Stimulated activated CD8-positive, alpha-beta memory T cell treated with anti-CD3 and anti-CD28 coated beads, Interleukin-15, amount 100 ng/mL, for 48 hours (primary cell): ENCODE measurements at places on chromosomes 6 and 20.

- DNase-seq = peak; percentile 29
Measured at GRCh38 chr6:79077715-79078074, 359 bp downstream of the PHIP start.

DNA sequence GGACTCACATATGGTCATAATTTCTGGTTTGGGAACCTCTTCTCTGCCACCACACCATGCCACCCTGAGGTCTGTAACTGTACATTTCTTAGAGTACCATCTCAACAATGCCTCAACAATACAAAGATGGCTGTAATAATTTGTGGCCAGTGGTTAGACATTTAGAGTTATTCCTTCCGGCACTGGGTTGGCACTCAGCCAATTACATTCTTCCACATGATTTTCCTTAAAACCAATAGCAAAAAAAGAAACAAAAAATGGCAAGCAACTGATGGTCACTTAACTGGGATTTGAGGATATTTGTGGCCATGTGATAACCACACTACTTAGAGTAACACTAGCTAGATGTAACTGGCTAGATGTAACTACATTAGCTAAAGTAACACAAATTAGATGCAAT lies 79.9 kb downstream of the SEL1L2 start:
- DNase-seq = no peak

DNA sequence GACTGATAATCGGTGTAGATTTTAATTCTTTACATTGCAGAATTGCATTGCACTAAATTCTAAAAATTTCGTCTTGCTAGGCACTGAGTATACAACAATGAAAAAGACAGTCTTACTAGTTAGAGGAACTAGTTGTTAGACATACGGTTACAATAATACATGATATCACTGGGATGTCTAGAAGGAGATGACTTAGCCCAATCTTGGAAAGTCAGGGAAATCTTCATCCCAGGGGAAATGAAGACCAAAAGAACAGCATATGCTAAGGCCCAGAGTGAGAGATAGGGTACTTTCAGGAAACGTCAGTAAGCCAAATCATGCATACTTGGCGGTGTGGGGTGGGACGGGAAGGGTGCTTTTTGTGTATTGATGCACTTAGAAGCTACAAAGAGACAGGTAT lies 901 bp downstream of the CEP57L1 start:
- DNase-seq = no peak

DNA sequence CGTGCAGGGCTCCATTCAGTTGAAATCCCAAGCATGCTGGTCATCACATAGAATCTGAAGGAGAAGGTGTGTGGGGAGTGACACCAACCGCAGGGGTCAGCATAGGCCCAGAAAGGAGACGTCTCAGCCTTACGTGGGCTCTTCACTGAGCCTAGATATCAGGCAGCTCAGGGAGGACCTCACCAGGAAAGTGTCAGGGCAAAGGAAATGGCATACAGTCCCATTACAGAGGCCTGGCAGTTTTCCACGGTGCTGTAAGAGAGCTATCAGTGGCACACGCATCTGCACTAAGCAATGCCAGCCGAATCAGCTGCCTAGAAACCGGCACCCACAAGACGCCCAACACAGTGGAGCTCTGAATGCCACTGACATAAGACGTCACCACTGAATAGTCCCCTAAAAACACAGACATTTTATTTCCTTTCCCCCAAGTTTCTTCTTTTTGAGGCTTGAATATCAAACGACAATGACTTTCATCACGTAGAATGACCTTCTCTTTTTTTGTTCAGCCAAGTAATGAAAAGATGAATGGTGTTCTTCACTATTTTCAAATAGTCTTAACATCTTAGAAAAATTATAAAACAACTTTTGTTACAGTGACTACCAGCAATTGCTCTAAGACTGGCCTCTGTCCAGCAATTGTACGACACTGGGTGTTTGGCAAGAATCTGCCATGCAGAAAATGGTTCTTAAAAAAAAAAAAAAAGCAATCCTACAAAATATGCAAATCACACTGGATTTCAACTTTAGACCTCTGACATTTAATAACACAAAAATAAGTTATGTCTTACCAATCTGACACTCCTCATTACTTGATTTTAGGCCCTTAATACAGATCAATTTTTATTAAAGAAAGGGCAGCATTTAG lies 88.9 kb upstream of the FOXQ1 start:
- DNase-seq = no peak

DNA sequence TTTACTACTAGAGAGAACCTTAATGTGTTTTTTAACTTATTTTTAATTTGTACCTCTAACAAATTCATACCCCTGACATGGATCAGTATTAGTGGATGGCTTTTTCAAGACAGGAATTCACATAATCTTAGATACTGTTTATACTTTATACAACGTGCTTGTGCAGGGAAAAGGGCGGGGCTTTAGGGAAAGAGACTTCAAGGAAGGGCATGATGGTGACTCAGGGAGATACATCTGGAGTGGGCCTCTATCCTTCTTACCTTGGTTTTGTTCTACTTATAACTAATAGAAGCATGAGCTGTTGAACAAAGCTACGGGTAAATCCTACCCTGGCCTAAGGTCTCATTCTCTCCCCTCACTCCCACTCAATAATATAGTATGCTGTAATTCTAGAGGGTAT lies 160.8 kb downstream of the C6orf58 start:
- no peak for DNase-seq

- DNase-seq = no peak
Measured at GRCh38 chr6:11744753-11745152, 33.9 kb downstream of the ADTRP start.

DNA sequence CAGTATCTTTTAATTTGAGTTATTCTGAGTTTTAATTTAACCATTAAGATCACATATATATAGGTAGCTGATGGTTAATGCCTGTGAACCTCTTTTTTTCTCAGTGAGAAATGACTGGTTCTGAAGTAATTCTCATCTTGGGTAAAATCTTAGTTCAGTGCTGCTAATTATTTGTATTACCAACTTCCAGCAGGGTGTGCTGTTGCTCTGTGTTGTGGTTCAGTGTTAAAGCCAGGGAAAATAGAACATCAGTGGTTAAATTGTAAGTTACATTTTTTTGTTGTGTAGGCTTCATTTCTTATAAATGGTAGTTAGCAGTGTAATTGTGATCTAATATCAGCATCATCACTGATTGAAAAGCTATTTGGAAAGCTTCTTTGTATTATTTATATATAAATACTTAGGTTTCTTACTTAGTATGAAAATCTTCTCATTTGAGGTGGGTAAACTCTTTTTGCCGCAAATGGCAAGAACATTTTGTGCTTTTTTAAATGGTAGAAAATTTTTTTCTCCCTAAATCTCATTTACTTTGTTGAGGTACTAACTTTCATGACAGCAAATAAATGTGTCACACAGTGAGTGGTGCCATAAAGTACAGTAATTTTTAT lies 43.7 kb downstream of the CDC5L start:
- no peak for DNase-seq

DNA sequence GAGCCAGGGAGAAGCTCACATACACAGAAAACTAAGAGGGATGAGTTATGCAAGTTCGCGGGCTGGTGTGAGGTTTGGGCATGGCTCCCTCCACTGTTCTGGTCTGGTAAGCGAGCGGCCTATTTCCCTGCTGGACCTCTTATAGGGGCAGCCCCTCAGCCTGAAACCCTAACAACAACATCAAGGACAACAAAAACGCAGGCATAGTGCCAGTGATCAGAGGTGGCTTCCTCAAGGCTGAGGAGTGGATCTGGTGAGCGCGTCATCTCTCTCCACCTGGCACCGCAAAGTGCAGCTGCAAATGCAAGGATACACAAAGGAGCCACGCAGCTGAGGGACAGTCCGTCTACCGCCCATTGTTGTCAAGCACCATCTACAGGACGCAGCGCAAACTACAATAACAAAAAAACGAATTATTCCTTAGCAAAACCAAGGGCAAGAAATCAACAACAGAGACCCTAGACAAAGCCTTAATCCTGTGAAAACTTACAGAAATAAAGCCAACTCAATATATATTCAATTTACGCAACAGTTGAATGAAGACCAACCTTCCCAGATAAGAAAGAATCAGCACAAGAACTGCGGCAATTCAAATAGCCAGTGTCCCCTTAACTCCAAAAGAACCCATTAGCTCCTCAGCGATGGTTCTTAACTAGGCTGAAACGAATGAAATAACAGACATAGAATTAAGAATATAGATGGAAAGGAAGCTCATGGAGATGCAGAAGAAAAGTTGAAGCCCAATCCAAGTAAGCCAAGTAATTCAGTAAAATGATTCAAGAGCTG lies 9.2 kb upstream of the DEFB110 start:
- DNase-seq = no peak

- no peak for DNase-seq
Measured at GRCh38 chr20:57478176-57478575, 46.8 kb downstream of the CTCFL start.

GRCh38 chr6:155693573-155694418 lies 238.2 kb upstream of the NOX3 start:
- DNase-seq = no peak

- no peak for DNase-seq
Measured at GRCh38 chr6:38797391-38797790, 82.3 kb downstream of the DNAH8 start.

- DNase-seq = no peak
Measured at GRCh38 chr6:114040871-114041270, 69.9 kb upstream of the HDAC2 start.

GRCh38 chr6:149246691-149247384 lies 70.7 kb upstream of the TAB2 start:
- no peak for DNase-seq

GRCh38 chr6:43996618-43997344 lies 130.5 kb downstream of the MRPL14 start:
- DNase-seq = no peak

DNA sequence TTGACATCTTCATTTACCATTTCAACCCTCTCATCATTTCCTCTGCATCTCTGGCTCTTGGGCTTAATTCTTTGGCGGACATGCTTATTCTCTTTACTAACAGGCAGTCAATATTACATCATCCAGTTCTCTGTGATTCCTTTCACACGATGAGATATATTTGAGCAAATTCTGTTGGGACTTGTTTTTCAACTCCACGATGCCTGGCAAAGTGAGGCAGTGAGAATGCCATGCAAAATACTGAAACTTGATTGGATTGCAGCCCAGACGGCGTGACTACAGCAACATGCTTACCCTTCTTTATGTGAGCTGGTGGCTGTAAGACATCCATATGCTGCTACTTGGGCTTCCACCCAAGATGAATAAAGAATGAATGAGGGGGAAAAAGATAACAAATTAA lies 101.7 kb upstream of the SPACA1 start:
- no peak for DNase-seq

- no peak for DNase-seq
Measured at GRCh38 chr20:62309947-62310756, 7.4 kb downstream of the ADRM1 start.

- no peak for DNase-seq
Measured at GRCh38 chr6:89260832-89261231, 43.7 kb upstream of the GABRR1 start.

DNA sequence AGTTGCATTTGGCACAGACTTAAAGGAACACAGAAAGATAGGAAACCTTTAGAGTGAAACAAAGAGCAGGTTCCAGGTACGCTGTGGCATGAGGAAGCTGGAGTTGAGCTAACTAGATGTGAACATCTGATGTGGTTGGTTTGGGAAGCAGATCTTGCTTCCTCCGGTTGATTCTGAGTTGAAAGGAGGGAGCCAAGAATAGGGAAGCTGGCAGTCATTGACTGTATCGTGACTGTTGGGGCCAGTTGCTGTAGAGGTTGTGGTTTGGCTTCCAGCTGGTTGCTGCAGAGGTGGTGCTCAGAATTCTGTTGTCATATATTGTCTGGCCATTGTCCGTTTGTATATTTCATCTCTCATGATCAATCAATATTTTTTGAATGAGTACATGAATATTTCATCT lies 325.9 kb downstream of the PLCB1 start:
- DNase-seq = no peak

GRCh38 chr6:116468293-116468692 lies 7.1 kb downstream of the CALHM6 start:
- DNase-seq = no peak

DNA sequence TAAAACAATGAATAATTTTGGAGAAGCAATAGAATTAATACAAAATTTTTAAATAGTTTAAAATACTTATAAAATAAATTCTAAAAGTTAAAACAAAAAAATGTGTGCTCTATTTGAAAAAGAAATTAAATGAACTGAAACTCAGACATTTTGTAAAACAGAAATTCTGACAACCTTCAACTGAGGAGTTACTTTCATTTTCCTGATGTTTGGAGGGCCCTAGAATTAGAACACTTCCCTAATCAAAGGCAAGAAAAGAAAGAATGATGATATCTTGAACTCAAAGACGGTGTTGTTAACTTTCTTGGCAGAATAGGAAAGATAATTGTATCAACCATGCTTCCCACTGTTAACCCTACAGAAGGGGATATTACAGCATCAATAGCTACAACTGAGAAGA lies 27.9 kb downstream of the SNX14 start:
- DNase-seq = no peak

- no peak for DNase-seq
Measured at GRCh38 chr6:129903082-129903481, 42.0 kb upstream of the TMEM244 start.

DNA sequence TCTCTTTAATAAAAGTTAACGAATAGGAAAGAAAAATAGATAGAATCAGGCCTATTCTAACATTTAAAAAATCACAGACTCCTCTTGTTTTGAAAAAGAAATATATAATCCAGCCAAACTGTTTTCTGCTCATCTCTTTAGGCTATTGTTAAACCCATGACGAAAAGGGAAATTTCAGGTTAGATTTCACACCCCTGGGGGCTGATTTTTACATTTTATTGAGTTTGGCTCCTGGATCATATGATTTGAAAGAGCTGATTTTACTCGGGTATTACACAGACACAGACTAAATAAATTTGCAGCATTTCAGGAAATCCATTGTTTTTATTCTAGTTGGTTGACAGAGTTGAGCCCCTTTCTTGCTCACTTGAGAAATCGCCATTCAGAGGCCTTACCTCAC lies 135.8 kb upstream of the HMGCLL1 start:
- DNase-seq = no peak

GRCh38 chr6:45543298-45544235 lies 165.8 kb upstream of the SUPT3H start:
- DNase-seq = no peak

GRCh38 chr6:169640351-169640852 lies 61.4 kb downstream of the WDR27 start:
- no peak for DNase-seq

DNA sequence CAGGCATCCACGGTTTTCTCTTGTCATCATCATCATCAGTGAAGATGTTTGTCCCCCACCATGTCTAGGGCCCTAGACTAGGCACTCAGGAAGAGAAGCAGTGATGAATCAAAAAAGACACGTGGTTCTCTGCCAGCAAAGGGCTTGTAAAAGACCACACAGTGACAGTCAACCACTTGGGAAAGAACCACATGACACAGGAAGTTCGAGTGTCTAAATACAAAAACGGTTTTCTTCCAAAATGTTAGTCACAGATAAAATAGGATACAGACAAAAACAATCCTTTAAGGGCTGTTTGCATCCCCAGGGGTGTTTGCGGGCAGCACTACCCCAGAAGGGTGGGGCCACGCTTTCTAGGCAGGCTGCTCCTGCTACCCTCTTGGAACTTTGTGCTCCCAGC lies 356.8 kb upstream of the AGPAT4 start:
- DNase-seq = no peak

GRCh38 chr6:41332241-41332640 lies 3.2 kb upstream of the NCR2 start:
- no peak for DNase-seq
